GM04503 (cell line): ENCODE measurements at places on chromosomes 12 and 14.
A peak's percentile ranks its signal among the peaks of the same experiment; 100 is the strongest.

GRCh38 chr12:39239490-39240486 is 203.1 kb downstream of the KIF21A start:
- no peak for DNase-seq

- DNase-seq, result no peak
These were observed 906 bp downstream of the LARP4 start for GRCh38 chr12:50401500-50402081.

DNA sequence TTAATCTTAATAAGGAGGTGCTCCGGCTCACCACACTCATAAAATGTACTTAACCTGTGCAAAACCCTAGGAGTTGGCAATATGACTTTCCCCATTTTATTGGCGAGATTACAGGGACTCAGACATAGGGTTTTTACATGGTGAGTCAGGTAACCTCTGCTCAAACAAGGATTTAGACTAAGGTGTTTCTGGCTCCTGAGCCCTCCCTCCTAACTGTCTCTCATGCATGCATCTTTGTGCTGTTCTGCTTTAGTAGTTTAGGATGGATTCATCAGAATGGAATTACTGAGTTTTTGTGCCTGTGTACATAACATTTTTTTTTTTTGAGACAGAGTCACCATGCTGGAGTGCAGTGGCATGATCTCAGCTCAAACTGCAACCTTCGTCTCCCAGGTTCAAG is 993.3 kb upstream of the TMEM132C start:
- no peak for DNase-seq

GRCh38 chr12:103647267-103647666 is 60.2 kb downstream of the STAB2 start:
- peak; percentile 17 for DNase-seq

DNA sequence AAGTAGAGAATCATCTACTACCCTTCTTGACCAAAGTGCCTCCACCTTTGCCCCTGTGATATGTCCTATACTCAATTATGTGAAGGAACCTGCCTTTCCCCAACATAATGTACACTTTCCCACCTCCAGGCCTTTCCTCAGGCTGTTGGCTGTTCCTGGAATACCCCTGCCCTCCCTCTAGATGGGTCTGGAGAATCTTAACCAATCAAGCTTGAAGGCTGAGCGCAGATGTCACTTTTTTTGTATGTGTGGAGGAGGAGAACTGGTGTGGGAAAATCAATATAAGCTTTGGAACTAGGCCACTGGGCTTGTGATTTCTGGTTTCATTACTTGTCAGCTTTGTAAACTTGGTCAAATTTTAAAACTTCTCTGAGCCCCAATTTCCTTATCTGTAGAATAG is 4.7 kb downstream of the BMAL2 start:
- DNase-seq, result no peak

DNA sequence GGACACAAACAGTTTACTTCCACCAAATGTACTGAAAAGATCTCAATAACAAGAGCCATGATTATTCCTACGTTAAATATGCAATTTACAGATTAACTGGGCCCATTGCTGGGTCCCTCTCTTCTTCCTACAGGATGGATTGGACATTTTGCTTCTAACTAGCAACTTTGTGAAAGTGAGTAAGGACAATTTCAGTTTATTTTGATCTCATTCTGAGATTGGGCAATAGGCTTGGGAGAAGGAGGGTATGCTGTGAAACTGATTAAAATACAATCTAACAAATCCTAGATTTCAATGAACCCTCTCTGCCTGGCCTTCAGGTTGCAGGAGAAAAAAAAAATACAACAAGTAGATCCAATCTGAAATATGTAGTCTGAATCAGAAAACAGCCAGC is 121.5 kb downstream of the PRKD1 start:
- DNase-seq, result no peak

DNA sequence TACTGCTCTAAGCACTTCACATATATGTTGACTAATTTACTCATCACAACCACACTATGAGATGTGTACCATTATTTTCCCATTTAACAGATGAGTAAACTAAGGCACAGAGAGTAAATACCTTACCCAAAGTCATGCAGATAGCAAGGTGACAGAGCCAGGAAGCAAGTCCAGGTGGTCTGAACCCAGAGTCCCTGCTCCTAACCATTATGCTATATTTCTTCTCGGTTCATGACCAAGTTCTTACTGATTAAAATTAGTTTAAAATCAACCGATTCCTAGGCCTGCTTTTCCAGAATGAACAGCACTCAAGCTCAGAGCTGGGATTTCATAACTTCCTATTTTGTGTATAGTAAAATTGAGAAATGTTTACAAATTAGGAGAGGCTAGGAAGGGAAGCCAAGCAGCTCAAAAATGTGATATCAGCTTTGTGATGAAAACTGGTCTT is 85.5 kb upstream of the EGLN3 start:
- no peak for DNase-seq

GRCh38 chr12:113208041-113208934 is 13.0 kb upstream of the TPCN1 start:
- DNase-seq, result no peak

DNA sequence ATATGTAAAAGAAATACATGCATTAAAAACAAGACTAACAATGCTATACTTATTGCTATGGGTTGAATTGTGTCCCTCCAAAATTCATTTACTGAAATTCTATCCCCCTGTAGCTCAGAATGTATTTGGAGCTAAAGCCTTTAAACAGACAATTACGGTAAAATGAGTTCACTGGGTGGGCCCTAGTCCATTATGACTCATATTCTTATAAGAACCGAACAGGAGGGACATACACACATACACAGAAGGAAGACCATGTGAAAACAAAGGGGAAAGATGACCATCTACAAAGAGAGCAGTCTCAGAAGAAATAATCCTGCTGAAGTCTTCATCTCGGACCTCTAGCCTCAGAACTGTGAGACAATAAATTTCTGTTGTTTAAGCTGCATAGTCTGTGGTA is 77.1 kb upstream of the ANKS1B start:
- no peak for DNase-seq

DNA sequence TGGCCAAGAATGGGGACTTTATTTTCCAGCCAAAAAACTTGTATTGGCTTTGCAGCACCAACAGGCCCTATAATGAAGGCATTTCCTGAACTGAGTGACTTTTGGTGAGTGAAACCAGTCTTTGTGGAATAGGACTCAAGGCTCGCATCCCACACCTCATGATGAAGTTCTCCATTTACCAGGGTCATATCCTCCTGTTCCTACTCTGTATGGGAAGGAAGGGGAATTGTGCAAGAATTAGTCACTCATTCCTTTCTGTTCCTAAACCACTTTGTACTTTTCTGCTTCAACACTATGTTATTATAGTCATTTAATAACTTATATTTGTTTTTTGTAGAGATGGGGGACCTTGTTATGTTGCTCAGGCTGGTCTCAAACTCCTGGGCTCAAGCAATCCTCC is 2.3 kb upstream of the SPATS2 start:
- DNase-seq, result no peak

DNA sequence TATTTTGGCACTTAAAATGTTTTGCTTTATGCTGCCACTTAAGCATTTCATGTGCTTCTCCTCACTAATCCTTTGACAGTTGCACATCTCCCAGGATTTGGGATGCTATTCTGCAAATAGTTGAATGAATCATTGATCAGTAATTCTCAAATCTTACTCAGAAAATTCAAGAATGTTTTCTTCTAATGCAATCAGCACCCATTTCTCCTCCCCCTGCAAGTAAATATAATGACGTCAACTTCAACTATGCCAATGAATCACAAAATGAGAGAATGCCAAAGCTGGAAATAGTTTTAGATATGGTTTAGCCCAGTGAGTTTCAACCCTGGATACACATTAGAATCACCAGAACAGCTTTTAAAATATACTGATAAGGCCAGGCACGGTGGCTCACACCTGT is 2.1 kb upstream of the BLOC1S1 start:
- peak; percentile 80 for DNase-seq

DNA sequence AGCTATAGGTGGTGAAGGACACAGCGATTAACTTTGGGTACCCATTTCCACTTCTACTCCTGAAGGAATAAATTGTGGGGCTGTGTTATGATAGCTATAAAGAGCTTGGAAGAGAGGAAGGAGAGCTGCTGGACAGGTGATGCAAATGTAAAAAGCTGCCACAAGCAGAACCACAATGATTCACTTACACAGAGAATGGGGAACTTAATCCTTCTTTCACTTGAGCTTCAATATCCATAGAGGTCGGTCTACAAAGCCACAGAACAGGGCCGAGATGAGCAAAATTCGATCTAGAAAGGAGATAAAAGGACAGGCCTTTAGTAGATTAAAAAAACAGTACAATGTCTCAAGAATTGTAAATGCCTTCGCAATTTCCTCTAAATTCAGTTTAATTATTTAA is 831.1 kb downstream of the LRFN5 start:
- no peak for DNase-seq

GRCh38 chr12:83801972-83802371 is 1110.6 kb downstream of the SLC6A15 start:
- DNase-seq, result no peak

DNA sequence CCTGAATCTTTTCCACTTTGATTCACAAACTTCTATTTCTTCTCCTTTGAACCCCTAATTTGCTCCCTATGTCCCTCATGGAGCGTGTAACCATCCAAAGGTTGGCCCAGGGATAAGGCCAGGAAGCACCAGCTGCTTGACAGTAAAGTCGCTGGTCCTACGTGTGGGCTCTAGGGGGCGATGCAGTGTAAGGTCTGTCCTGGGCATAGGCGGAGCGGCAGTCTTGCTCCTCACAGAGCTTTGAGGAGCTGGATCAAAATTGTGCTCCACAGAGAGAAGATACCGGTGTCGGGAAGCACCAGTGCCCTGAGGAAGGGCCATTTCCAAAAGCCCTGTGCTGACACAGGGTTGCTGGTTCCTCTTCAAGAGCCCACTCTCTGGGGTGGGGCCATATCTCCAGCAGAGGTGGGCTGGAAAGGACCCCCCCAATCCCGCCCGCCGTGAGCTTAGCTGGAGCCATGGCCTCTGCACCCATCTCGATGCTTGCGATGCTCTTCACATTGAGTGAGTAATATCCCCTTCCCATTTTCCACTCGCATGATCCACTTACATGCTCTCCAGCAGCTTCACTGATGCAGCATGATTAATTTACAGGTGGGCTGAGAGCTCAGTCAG is 49.9 kb upstream of the OR4E1 start:
- DNase-seq, result no peak

DNA sequence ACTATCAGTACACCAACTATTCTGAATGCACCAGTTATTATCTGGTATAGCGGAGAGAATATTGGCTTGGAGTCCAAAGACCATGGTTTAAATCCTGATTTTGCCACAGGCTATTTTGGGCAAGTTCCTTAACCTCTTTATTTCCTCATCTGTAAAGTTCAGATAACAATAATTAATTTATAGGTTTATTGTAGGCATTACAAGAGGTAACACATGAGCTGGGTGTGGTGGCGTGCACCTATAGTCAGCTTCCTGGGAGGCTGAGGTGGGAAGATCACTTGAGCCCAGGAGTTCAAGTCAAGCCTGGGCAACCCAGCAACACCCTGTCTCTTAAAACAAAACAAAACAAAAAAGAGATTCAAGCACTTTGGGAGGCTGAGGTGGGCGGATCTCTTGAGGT is 23.1 kb downstream of the PHLDA1 start:
- DNase-seq, result no peak

DNA sequence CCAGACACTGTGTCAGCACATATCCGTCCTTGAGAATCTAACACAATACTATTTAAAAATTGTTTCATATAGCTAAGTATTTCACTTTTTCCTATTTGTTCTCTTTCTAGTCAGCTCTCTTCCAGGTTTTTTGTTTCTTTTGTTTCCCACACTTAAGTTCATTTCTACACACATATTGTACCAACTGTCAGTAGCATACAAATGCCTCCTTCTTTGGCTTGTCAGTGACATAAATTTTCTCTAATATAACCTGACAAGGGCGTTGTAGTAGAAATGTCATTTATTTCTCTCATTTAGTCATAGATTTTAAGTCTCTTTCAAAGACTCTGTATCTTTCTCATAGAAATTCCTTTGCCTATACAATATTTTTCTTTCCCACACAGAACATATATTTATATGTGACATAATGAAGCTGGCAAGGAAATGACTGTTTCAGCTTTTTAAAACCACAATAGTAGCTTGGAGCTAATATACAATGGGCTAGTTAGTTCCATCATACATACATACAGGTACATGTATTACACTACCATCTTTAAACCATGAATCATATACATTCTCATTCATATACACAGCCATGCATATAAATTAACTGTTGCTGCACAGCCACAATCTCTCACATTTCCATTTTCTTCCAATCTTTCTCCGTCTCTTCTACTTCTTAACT is 42.3 kb upstream of the EPS8 start:
- no peak for DNase-seq

GRCh38 chr14:54208751-54209150 is 188.1 kb upstream of the CDKN3 start:
- DNase-seq, result no peak

GRCh38 chr14:31162910-31163649 is 44.5 kb downstream of the HECTD1 start:
- no peak for DNase-seq

GRCh38 chr12:103387385-103387784 is 108.4 kb downstream of the C12orf42 start:
- DNase-seq, result no peak

DNA sequence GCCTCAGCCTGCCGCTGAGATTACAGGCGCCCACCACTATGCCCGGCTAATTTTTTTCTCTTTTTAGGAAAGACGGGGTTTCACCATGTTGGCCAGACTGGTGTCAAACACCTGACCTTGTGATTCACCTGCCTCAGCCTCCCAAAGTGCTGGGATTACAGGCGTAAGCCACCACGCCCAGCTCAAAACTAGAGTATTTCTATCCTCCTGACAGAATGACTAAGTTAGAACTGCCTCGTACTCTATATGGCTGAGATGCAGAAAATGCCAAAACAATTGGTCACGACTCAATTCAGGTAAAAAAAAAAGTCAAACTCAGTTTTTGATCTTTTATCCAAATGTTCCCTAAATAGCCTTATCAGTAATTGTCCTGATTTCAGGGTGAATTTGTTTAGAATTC is 11.1 kb downstream of the AKAP5 start:
- DNase-seq, result no peak

GRCh38 chr14:52189325-52189724 is 78.2 kb upstream of the PTGDR start:
- DNase-seq, result no peak

- DNase-seq, result no peak
These were observed 1900.0 kb upstream of the SEL1L start for GRCh38 chr14:83433618-83434017.

- DNase-seq, result no peak
These were observed 227.7 kb upstream of the NPAS3 start for GRCh38 chr14:32710731-32711680.

- DNase-seq, result no peak
These were observed 6.5 kb upstream of the CDK2AP1 start for GRCh38 chr12:123278101-123278627.

DNA sequence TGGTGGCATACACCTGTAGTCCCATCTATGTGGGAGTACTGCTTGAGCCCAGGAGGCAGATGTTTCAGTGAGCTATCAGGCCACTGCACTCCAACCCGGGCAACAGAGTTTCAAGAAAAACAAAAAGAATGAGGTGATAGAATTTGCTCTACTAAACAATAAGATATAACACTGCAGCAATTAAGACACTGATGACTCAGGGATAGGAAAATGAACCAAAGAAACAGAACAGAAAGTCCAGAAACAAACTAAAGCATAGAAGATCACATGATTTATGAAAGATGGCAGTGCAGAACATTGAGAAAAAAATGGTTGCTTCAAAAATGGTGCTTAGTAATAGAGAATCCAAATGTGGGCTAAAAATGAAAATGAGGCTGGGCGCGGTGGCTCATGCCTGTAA is 65.2 kb upstream of the AP4S1 start:
- DNase-seq, result no peak

GRCh38 chr14:50058113-50058512 is 58.3 kb downstream of the VCPKMT start:
- no peak for DNase-seq
